ENCODE measurements at places on chromosomes 3 and 15.

DNA sequence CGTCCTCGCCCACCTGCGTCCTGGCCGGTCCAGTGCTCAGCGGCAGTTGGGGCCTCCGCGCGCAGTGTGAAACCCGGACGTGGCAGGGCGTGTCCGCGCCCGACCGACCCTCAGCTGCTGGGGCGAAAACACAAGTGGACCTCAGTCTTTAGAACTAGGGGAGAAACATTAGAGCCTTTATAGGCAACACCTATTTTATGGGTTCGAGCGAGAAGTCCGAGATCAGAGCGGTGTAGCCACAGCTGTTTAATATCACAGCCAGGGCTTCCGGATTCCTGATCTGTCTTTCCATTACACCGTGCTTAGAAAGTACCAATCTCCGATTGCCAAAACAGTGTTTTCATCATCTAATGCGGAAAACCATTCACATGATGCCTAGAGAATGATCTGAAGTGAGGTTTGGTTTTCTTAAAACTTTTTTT lies 506 bp downstream of the RAD51 start:
- no peak for DNase-seq

DNA sequence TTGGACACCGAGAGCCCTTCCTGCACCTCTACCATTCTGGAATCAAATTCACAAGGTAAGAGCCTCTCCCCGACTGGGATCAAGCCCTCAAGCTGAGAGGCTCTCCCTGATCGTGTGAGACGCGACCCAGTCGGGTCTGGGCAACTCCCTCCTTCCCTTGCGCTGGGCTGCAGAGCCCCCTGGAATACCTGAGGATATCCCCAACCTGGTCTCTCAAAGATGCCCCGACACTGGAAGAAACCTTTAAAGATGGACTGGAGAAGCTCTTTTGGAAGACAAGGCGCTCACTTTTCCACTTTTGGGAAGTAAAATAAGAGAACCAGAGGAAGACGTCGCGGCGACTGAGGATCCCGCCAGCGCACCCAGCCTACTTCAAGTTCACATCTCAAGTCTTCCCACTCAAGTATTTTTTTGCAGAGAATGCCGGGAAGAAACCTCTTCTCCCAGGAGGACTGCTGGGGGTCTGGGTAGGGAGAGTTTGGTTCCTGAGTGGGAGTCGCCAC lies 33.8 kb downstream of the ZIC4 start:
- no peak for DNase-seq

DNA sequence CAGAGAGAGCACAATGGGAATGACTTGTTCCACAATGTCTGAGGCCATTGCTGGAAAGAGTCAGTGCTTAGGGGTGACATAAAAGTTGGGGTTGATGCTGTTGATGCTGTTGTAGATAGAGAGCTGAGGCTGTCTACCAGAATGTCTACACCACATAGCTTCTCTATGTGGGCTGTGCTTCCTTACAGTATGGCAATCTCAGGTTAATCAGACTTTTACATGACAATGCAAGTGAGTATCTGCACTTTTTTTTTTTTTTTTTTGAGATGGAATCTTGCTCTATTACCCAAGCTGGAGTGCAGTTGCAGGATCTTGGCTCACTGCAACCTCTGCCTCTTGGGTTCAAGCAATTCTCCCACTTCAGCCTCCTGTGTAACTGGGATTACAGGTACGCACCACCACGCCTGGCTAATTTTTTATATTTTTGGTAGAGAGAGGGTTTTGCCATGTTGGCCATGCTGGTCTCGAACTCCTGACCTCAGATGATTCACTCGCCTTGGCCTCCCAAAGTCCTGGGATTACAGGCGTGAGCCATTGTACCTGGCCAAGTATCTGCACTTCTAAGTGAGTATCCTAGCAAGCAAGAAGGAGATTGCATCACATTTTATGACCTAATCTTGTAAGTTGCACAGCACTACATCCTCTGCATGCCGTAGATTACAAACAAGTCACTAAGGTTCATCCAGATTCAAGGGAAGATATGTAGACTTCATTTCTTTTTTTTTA lies 28.7 kb downstream of the DLEC1 start:
- DNase-seq, result no peak

- no peak for DNase-seq
These were observed 766.8 kb downstream of the TBL1XR1 start for GRCh38 chr3:176430244-176431037.

DNA sequence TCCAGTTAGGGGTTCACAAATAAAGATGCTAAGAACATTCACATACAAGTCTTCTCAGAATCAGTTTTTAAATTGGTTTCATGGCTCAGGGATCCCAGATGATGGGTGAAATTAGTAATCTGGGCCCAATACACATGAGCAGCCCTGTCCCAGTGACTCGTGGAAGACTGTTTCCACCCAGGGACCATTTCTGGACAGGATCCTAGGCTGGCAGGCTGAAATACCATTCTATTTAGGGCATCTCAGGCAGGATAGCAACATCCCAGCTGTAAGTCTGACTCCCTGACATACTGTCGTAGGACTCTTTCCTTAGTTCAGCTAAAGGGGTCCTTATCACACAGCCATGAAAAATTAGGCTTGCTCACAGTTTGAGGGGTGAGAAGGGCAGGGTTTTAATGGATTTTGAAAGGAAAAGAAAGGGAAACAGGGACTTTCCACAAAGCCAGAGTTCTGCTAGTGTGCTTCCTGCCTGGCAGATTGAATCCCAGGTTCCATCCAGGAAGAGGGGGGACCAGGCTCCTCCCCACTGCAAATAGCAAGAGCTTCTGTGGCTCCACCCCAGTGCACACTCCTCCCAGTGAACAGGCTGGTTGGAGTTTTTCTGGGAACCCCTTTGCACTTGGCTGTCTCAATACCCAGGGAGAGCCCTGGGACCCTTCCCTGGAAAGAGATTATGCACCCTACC lies 41.3 kb upstream of the LYZL4 start:
- DNase-seq, result no peak
